ENCODE measurements at places on chromosomes 2 and 18.

DNA sequence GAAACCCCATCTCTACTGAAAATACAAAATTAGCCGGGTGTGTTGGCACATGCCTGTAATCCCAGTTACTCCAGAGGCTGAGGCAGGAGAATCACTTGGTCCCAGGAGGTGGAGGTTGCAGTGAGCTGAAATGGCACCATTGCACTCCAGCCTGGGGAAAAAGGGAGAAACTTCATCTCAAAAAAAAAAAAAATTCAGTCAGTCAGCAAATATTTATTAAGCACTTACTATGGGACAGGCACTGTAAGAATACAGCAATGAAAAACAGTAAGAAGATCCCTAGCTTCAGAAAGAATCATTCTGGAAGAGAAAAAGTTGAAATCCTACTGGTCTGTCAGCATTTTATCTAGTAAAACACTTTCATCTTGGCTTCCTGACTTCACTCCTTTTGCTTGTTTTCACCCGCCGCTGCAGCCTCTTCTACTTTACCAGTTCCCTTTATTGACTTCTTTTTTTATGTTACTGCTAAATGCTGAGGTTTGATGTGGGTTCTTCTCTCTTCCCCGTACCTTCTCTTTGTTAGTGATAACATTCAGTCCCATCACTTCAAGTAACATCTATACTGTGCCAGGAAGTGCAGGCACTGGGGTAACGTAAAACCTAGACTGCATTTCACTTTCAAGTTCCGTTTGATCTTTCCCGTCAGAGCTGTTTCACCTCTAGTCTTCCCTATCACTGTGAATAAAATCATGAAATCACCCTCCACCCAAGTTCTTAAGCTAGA, 10.8 kb upstream of the TAF4B start:
- DNase-seq: peak; percentile 76

DNA sequence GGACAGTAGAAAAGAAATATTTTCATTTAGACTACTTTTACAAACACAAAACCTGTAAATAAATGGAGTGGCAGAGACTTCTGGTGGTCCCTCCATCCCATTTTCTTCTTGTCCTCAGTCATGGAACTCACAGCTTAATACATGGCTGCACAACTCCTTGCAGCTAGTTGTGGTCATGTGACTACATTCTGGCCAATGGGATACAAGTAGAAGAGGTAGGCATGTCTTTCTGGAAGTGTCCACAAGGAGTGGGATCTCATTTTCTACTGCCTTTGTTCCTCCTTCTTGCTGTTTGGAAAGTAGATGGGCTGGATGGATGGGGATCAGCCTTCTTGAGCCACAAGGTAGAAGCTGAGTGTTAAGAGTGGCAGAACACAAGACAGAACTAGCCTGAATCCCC, 555.8 kb downstream of the SATB2 start:
- DNase-seq: no peak

DNA sequence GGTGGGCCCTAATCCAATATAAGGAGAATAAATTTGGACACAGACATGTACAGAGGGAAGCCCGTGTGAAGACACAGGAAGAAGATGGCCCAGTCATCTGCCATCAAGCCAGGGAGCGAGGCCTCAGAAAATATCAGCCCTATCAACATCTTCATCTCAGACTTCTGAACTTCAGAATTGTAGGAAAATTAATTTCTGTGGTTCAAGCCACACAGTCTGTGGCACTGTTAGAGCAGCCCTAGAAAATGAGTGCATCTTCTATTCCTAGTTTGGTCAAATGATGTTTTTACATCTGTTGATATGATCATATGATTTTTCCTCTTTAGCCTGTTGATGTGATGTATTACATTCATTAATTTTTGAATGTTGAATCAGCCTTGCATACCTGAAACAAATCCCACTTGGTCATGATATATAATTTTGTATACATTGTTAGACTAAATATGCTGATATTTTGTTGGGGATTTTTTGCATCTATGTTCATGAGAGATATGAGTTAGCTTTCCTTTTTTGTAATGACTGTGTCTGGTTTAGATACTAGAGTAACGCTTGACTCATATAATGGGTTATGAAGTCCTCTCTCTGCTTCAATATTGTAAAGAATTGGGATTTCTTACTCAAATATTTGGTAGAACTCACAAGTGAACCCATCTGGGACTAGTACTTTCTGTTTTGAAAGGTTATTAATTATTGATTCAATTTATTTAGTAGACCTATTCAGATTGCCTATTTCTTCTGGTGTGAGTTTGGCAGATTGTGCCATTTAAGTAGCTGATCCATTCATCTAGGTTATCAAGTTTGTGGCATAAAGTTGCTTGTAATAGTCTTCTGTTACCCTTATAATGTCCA, 451.4 kb downstream of the EIPR1 start:
- DNase-seq: no peak

DNA sequence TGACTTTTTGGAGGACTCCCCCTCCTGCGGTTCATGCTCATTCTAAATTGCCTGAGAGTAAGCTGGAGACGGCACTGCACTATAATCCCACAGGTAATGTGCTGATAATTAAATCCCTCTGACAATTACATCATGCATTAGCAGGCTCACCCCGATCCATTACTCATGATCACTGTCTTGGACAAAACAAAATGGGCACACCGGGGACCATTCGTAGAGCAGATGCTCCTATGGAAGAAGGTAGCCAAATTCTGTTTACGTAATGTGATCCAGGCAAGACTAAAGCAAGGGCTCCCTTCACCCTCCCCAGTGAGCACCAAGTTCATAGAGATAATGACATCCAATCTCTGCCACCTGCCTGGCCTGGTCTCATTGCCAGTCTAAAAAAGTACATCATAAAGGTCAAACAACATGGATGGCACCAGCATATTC, 657.1 kb upstream of the SOX11 start:
- DNase-seq: no peak

- peak; percentile 57 for DNase-seq
Measured at GRCh38 chr2:225041851-225042799, at the start of gene DOCK10. DOCK10 (minus strand) TSS chr2:225042468; CDS start chr2:225042374, 94 bp downstream.

All from CD4-positive, alpha-beta T cell treated with Interleukin-4 for 1 hour (primary cell).